Caco-2 (cell line): ENCODE measurements at places on chromosomes 11 and 22.

DNA sequence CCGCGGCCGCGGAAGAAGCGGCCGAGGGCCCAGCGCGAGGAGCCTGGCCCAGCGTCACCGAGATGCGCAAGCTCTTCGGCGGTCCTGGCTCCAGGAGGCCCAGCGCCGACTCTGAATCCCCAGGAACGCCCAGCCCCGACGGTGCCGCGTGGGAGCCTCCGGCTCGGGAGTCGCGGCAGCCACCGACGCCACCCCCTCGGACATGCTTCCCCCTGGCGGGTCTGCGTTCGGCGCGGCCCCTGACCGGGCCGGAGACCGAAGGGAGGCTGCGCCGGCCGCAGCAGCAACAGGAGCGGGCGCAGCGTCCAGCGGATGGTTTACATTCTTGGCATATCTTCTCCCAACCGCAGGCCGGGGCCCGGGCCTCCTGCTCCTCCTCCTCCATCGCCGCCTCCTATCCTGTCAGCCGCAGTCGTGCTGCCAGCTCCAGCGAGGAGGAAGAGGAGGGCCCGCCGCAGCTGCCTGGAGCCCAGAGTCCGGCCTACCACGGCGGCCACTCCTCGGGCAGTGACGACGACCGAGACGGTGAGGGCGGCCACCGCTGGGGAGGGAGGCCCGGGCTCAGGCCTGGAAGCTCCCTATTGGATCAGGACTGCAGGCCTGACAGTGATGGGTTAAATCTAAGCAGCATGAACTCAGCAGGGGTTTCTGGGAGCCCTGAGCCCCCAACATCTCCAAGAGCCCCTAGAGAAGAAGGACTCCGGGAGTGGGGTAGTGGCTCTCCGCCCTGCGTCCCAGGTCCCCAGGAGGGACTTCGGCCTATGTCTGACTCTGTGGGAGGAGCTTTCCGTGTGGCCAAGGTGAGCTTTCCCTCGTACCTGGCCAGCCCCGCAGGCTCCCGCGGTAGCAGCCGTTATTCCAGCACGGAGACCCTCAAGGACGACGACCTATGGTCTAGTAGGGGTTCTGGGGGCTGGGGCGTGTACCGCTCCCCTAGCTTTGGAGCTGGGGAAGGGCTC is 1.2 kb downstream of the ARHGEF17 start:
- peak; percentile 93 for DNase-seq

- DNase-seq, result no peak
Measured at GRCh38 chr22:46303347-46303965, 6.8 kb downstream of the GTSE1 start.

DNA sequence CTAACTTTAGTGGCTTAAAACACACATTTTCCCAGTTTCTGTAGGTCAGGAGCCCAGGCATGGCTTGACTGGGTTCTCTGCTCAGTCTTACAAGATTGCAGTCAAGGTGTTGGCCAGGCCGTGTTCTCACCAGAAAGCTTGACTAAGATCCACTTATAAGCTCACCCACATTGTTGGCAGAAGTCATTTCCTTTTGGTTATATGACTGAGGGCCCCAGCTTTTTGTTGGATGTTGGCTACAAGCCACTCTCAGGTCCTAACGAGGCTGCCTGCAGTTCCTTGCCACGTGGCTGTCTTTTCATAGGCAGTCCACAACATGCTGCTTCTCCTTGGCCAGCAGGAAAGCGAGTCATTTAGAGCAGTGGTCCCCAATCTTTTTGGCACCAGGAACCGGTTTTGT is 79.3 kb upstream of the CRTAM start:
- no peak for DNase-seq

GRCh38 chr22:22799561-22799960 is 88.1 kb upstream of the IGLL5 start:
- DNase-seq, result no peak

GRCh38 chr11:64923151-64923661 is 1.3 kb upstream of the PPP2R5B start:
- DNase-seq, result no peak
